ENCODE measurements at places on chromosomes 5 and 9. TPM values are rescaled to one million over a fixed set of nuclear protein-coding genes. Genes with fewer than 3 reads are reported as not detected.

Gene SH3GL2
- not detected for total RNA-seq

DNA sequence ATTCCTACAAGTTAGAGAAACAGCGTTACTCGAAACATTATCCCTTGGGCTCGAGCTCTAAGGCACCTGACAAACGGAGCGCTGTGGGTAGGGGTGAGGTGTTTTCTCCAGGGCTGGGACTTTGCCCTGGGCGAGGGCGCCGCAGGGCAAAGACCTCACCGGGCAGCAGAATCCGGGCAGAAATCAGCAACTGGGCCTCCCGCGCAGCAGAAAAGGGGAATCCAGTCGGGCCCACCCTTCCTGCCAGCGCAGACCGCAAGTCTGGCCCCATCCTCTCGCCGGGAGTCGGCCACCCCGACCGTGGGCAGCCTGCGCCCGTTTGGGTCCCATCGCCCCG lies 430 bp upstream of the MSH3 start:
- H3K27ac ChIP-seq = no peak overlapping the region
- H3K36me3 ChIP-seq = peaks cover 21% of the 10 kb centered on the region
- H3K4me3 ChIP-seq = peak overlapping the region; percentile 65
- no peaks in the 10 kb centered on the region for H3K27me3 ChIP-seq

GRCh38 chr9:19732441-19732951 lies 56.3 kb downstream of the SLC24A2 start:
- no peaks in the 10 kb centered on the region for H3K36me3 ChIP-seq
- H3K4me1 ChIP-seq = no peaks in the 10 kb centered on the region
- H3K27ac ChIP-seq = no peak overlapping the region
- DNase-seq = no peak
- no peaks in the 10 kb centered on the region for H3K27me3 ChIP-seq

Gene C5orf58
- total RNA-seq = not detected

- H3K4me1 ChIP-seq = no peaks in the 10 kb centered on the region
- H3K4me3 ChIP-seq = no peak overlapping the region
- H3K27me3 ChIP-seq = no peaks in the 10 kb centered on the region
- no peak for DNase-seq
Measured at GRCh38 chr5:32845171-32845570, 134.1 kb downstream of the NPR3 start.

DNA sequence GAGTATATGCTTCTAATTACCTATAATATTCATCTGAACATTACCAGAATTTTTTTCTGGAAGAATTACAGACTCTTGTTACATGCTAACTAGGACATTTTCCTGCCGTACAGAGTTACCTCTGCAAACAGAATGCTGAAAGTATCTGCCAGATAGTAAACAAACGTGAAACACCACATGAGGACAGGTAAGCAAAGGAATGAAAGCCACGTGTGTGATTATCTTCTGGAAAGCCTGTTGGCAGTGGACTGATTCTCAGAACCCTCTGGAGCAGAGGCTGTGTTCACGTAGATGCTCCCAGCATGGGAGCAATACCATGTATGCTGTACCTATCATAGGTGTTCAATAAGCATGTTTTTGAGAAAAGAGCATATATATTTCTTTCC lies 472.6 kb downstream of the ENC1 start:
- H3K27ac ChIP-seq = no peak overlapping the region
- H3K4me3 ChIP-seq = no peak overlapping the region
- H3K27me3 ChIP-seq = no peaks in the 10 kb centered on the region
- no peaks in the 10 kb centered on the region for H3K4me1 ChIP-seq

Gene GFI1B
- total RNA-seq = 0.58 TPM

Gene GPRIN1
- total RNA-seq = 0.22 TPM

- H3K4me3 ChIP-seq = no peak overlapping the region
- peaks cover 12% of the 10 kb centered on the region for H3K36me3 ChIP-seq
- no peaks in the 10 kb centered on the region for H3K4me1 ChIP-seq
- no peaks in the 10 kb centered on the region for H3K27me3 ChIP-seq
- no peak overlapping the region for H3K27ac ChIP-seq
- no peak for DNase-seq
Measured at GRCh38 chr9:4725706-4726442, 15.1 kb downstream of the AK3 start.

DNA sequence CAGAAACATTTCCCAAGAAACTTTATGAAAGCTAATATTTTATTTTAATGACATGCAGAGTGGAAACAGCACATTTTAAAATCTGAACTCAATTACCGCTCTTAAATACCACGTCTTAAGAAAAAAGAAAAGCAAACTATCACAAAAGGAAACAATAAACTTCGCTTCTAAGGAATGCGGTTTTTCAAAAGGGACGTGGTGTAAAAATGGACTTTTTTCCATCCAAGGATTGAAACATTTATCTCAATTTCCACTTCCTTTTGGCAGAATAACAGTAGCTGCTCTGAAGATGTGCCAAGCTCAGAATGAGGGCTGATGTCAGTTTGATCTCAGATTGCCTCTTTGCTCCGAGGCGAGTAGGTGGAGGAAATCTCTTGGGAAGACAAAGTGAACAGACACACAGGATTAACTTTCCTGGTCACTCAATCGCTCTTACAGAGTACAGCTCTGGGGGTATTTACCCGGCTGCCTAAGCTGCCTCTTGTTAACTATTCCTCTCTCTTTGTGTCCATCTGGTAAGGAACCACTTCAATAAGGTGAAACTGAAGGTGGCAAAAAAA lies 158.5 kb downstream of the TRPM6 start:
- H3K27ac ChIP-seq = no peak overlapping the region
- H3K4me3 ChIP-seq = no peak overlapping the region
- no peaks in the 10 kb centered on the region for H3K36me3 ChIP-seq
- H3K27me3 ChIP-seq = peaks cover 5% of the 10 kb centered on the region

Gene GPR151
- not detected for total RNA-seq

DNA sequence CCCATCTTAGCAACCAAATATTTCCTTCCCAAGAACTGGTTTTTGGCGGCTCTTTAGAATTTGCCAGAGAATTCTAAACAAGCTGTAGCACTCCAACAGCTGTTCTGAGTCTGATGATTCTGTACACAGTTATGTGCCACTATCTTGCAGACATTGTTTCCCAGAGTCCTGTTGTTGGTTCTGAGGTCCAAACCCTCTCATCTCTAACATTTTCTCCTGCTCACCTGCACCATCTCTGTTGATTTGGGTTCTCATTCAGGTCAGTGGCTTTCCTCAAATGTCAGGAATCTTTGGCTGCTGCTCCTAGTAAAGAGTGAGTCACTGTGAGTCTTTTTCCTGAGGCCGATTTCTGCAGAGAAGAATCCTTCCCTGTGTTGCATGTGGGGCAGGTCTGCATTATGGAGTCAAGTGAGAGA lies 50.0 kb downstream of the CAMSAP1 start:
- H3K4me1 ChIP-seq = no peaks in the 10 kb centered on the region
- H3K27ac ChIP-seq = no peak overlapping the region
- no peak for DNase-seq
- H3K36me3 ChIP-seq = peaks cover 18% of the 10 kb centered on the region

GRCh38 chr9:75903785-75904360 lies 13.4 kb downstream of the PCSK5 start:
- DNase-seq = no peak
- H3K27ac ChIP-seq = no peak overlapping the region
- no peak overlapping the region for H3K4me3 ChIP-seq
- no peaks in the 10 kb centered on the region for H3K27me3 ChIP-seq
- H3K4me1 ChIP-seq = no peaks in the 10 kb centered on the region
- no peaks in the 10 kb centered on the region for H3K36me3 ChIP-seq

- no peak overlapping the region for H3K4me3 ChIP-seq
- peaks cover 10% of the 10 kb centered on the region for H3K4me1 ChIP-seq
- H3K27me3 ChIP-seq = no peaks in the 10 kb centered on the region
- H3K36me3 ChIP-seq = no peaks in the 10 kb centered on the region
Measured at GRCh38 chr5:185095-186070, 5.9 kb upstream of the LRRC14B start.

Gene DCAF12
- 5.4 TPM for total RNA-seq

GRCh38 chr9:105554042-105554441 lies 3.9 kb upstream of the FKTN start:
- no peaks in the 10 kb centered on the region for H3K27me3 ChIP-seq
- no peak overlapping the region for H3K4me3 ChIP-seq
- peaks cover 9% of the 10 kb centered on the region for H3K4me1 ChIP-seq
- H3K36me3 ChIP-seq = no peaks in the 10 kb centered on the region
- no peak overlapping the region for H3K27ac ChIP-seq

- no peak overlapping the region for H3K4me3 ChIP-seq
- no peak for DNase-seq
- no peak overlapping the region for H3K27ac ChIP-seq
- H3K4me1 ChIP-seq = no peaks in the 10 kb centered on the region
- H3K27me3 ChIP-seq = no peaks in the 10 kb centered on the region
- no peaks in the 10 kb centered on the region for H3K36me3 ChIP-seq
Measured at GRCh38 chr5:153700940-153701339, 210.5 kb downstream of the GRIA1 start.

GRCh38 chr9:18263377-18263776 lies 210.6 kb upstream of the ADAMTSL1 start:
- no peak for DNase-seq
- H3K4me3 ChIP-seq = no peak overlapping the region
- H3K27ac ChIP-seq = no peak overlapping the region
- H3K36me3 ChIP-seq = no peaks in the 10 kb centered on the region

DNA sequence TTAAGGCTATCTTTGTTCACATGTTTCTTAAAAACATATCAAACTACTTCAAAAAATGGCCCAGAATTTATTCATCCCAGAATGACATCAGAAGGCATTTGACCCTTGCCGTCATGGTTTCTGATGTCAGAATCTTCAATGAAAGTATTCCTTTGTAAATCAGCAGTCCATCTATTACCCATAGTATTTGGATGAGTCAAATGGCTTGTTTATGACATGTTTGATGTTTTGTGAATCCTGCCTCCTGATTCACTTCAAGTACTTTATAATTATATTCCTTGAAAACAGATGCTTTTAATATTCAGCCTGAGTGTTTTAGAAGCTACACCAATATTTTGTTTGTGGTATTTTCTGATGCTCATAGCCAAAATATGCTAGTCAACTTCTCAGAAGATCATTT lies 200.8 kb upstream of the MEF2C start:
- H3K27me3 ChIP-seq = no peaks in the 10 kb centered on the region
- DNase-seq = no peak
- no peaks in the 10 kb centered on the region for H3K36me3 ChIP-seq
- no peak overlapping the region for H3K4me3 ChIP-seq
- H3K27ac ChIP-seq = no peak overlapping the region

DNA sequence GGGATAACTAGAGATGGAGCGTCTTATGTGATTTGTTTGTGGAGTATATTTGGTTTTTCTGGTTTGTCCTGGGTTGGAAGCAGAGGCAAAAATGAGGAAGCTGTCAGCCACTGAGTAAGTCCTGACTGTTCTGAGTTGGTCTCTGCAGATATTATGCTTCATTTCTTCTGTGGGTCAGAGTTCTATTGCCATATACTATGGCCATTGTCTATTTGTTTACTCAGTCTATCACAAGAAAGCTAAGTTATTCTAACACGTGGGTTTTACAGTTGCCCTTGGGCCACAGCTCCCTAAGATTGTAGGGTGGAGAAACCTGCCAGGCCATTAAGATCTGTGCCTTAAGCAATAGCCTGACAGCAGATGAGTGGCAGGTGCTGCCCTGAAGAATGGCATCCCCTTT lies 3.0 kb upstream of the CTSV start:
- H3K27me3 ChIP-seq = peaks cover 49% of the 10 kb centered on the region

Gene CEL
- total RNA-seq = 0.39 TPM
